ENCODE measurements at places on chromosomes 12 and 14.

- no peak for DNase-seq
Measured at GRCh38 chr14:32738206-32738871, 200.3 kb upstream of the NPAS3 start.

DNA sequence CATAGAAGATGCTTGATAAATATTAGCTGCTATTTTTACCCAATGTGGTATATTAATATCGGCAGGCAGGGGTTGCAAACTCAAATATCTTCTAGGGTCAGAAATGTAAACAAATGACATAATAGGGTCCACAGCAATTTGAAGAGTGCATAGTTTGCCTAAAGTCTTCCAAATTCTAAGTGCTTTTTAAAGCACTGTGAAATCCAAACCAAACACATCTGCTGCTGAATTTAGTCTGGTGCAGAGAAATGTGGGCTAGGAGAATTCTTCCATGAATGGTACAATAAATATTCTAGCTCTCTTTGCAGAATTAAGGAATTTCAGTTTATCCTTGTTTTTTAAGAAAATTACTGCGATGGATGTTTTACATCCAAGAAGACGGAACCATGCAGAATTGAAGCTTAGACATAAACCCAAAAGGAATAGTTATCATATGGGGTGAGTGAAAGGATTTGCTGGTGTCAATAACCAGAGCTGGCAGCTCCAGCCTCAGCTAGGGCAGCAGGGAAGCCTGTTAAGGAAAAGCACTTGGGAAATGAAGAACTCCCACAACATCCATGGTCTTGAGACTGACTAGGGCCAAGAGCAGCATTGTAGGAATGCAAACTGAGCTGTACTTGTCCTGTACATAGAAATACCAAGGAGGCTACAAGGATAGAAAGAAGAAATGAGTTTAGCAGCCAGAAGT is 65.5 kb downstream of the PTPRR start:
- no peak for DNase-seq

DNA sequence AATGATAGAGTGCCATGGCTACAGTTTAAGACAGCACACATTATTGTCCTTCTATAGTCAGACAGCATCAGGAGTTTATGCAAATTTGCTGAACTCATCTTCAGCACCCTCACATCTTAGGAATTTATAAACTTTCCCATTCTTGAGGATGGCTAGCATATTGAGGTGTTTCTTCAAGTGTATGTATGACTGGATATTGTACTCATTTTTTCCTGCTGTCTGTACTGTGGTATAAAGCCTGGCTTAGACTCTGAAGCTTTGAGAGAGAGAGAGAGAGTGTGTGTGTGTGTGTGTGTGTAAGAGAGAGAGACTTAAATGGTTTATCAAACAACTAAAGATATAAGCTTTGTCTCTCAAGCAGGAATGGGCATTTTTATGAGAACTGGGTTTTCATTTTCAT is 161.6 kb downstream of the PIK3C2G start:
- DNase-seq = no peak

GRCh38 chr14:101230161-101230850 is 326.8 kb upstream of the RTL1 start:
- no peak for DNase-seq
